ENCODE measurements at places on chromosomes 11 and 22.

DNA sequence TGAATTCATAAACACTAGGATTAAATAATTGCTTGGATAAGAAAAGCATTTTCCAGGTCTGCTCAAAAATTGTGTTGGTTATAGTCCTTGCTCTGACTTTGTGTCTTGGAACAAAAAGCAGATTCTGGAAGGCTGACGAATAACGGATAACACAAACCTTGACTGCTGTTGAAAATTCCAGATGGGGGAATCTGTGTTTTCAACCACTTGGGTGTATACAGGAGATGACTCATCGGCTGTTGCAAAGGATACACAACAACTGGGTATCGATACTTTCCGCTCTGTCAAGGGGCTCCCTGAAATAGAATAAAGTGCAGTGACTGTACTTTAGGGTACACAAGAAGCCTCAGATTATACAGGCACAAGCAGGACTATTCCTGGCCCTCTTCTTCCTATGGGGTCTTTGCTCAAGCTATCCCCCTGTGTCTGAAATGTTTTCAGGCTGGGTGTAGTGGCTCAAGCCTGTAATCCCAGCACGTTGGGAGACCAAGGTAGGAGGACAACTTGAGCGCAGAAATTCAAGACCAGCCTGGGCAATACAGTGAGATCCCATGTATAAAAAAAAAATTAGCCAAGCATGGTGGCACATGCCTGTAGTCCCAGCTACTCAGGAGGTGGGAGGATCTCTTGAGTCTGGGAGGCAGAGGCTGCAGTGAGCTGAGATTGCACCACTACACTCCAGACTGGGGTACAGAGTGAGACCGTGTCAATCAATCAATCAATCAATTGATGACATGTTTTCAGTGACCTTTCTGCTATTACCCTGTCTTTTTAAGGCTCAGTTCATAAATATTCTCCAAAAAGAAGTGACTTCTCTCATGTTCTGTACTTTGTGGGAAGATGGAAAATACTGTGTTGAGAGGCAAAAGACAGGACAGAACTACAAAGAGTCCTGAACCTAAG, 48.6 kb upstream of the UCP3 start:
- no peak for DNase-seq

DNA sequence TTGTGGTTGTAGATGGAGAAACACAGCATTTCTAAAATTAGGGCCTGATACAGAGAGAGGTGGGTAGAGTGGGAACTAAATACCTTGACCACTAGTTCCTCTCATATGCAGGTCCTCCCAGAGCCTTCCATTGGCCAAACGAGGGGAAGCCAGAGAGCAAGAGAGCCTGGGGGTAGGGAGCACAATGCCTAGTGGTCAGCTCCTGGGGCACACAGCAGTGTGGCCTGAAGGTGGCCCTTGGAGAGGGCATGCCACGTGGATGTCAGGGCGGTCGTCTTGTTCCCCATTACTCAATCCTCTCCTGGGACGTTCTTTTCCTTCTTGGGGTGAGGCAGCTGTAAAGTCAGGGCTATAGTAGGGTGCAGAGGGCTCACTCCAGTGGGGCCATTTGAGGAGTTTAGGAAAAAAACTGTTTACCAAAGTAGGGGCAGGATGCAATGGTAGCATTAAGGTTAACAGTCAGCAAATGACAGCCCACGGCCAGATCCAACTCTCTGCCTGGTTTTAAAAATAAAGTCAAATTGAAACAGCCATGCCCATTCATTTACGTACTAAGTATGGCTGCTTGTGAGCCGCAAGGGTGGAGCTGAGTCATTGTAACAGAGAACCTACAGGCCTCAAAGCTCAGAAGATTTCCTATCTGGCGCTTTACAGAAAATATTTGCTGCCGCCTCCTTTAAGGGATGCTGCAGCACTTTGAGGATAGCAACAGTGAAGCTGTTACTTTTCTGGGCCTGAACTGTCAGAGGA, 7.6 kb downstream of the MYO18B start:
- DNase-seq, result no peak

- no peak for DNase-seq
Observed at GRCh38 chr11:11279956-11280689, 72.9 kb downstream of the CSNK2A3 start.

GRCh38 chr11:105158436-105158835, 18.9 kb upstream of the CARD18 start:
- no peak for DNase-seq

GRCh38 chr11:129234978-129235377, 42.9 kb upstream of the ARHGAP32 start:
- no peak for DNase-seq

DNA sequence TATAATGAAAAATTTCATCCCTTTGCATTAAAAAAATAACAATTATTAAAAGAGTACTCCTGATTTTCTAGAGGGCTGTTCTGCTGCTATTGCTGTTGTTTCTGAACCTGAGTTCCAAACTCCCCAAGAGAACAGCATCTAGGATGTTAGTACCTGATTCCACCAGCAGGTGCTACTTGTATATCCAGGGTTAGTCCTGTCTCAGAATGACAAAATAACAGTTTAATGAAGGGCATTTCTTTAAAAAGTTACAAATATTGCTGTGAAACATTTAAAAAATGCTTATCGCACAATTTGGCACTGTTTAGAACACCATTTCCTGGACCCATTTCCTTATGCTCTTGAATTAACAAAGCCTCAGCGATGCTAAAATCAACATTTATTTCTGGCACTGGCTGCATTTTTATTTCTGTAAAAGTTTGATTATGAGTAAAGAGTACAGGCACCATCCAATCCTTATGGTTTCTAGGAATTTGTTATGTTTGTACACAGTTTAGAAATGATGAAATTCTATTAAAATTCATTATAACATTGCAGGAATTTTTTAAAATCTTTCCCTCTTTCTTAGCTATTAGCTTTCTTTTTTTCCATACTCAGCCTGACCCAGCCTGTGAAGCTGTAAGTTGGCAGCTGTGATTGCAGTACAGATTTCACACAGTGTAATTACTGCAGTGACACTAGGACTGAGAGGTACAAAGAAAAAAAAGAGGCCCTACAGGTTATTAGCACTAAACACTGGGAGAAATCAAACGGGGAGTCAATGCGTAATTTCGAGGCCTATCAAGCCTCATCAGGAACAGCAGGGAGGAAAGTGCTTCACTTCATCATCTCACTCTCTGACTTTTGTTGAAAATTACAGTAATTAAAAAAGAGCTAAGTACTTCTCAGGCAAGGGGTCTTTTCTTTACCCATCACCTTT, 208.8 kb downstream of the DCDC1 start:
- no peak for DNase-seq

- no peak for DNase-seq
Observed at GRCh38 chr11:32312206-32312817, 123.0 kb downstream of the WT1 start.

DNA sequence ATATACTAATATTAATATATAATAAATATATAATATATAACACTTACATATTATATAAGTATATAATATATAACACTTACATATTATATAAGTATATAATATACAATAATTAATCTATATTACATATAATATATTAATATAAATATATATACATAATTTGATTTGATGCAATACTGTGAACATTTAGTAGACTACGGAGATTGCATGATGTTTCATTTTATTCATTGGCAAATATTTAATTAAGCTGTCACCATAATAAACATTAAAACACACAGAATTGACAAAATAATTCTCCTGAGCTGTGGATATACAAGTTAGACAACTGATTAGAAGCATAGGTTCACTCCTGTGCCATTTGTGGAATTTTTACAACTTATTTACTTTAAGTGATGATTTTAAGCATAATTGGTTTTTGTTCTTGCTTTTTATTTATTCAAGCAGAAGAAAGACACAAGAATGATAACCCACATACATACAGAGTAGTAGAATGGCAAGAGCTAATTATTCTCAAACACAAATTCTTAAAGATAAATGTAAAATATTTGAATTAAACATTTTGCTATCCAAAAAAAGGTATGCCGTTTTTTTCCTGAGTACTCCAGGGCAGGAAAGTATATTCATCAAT, 65.8 kb upstream of the TOP3B start:
- DNase-seq, result no peak

Measured in epithelial cell of proximal tubule (primary cell).